ENCODE measurements at places on chromosomes 2 and 18.

- no peak for DNase-seq
Observed at GRCh38 chr2:107543793-107544192, 282.9 kb upstream of the RGPD4 start.

DNA sequence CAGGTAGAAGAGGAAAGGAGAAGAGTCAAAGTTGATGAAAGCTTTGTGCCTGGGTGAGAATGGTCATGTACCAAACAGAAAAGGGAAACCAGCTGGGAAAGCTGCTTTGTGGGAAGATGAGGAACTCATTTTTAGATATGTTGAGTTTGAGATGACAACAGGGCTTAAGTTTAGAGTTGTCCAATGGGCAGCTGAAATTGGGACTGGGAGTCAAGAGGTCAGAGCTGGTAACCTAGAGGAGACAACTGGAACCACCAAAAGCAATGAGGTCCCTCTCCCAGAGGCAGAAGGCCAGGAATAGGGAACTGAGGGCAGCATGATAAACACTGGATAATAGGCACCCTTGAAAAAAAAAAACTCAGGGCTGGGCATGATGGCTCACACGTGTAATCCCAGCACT lies 48.8 kb downstream of the SLC4A1AP start:
- no peak for DNase-seq

DNA sequence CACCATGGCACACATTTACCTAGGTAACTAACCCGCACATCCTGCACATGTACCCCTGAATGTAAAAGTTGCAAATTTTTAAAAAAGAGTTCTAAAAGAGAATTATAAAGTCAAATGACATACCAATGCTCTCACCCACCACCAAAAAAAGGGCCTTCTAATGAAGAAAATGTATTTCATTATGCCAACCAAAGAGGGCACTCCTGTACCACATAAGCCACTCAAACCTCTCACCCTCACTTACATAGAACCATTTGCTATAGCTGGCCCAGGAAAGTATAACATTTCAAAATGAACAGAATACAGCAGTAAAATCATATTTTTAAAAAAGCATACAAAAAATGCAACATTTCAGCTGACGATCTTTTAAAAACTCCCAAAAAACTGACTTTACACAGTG lies 241.5 kb upstream of the PKDCC start:
- no peak for DNase-seq

GRCh38 chr18:55387139-55387984 lies 200.6 kb downstream of the TCF4 start:
- no peak for DNase-seq

DNA sequence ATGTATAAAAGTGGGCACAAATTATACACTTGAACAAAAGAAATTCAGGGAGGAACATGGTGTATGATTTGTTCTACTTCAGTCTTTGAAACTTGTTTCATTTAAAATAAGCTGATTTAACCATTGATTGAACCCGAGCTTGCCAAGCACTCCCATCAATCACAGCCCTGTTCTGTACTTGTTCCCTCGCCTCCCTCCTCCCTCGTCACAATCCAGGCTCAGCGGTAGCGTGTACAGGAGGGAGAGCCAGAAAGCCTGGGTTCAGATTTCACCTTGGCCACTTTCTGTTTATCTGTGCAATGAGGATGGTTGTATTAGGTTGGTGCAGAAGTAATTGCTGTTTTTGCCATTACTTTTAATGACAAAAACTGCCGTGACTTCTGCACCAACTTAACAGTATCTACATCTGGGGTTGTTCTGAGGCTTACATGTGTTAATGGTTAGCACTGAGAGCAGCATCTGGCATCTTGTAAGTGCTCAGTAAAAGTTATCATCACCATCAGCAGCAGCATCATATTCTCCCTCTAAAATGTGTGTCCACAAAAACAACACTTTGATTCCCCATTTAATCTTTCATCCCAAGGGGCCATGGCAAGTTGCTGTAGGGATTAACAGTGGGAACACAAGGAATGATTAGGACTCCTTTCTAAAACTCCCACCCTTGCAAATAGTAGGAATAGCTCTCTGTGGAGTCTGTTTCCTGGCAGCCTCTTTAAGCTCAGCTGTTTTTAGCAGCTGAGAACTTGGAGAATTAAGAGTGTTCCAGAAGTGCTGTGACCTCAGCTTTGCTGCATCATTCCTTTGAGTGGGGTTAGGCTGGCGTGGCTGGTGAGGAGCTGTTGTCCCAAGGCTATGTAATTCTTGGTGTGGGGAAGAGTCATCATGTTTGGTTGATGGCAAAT lies 4.7 kb downstream of the DPYSL5 start:
- DNase-seq: no peak

DNA sequence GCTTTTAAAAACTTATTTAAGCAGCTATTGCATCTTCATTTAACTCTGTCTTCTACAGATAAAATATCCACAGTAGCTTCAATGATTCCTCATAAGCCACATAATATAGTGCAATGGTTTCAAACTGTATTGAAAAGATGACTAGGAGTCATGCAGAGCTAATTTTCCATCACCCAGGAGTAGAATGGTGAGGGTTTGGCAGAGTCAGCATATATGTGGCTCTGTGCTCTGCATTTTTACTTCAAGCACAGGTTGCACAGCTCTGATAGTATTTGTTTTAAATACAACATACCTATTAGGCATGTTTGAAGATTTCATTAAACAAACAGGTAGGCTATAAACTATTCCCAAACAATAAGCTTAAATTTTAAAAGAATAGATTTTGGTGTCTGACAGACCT lies 731.9 kb upstream of the VRK2 start:
- DNase-seq: no peak

DNA sequence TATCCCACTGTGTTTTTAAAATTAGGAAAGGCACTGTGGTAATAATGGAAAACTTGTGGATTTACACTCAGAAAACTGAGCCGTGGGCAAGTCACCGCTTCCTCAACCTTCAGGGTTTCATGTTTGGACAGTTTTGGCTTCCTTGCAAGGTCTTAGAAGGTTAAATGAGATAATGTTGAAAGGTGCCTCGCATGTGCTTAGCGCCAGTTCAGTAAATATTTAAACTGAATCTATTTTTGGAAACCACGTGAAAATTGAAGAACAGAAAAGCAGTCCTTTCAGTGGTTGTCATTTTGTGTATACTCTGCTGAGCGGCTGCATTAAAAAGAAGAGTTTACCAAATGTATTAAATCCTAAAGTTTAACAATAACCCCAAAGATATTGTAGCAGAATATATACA lies 15.2 kb upstream of the AGAP1 start:
- no peak for DNase-seq

GRCh38 chr2:213220967-213221603 lies 63.2 kb upstream of the SPAG16 start:
- DNase-seq: no peak

GRCh38 chr2:107801498-107801897 lies 25.2 kb upstream of the RGPD4 start:
- no peak for DNase-seq

GRCh38 chr2:123840574-123840973 lies 184.5 kb upstream of the CNTNAP5 start:
- no peak for DNase-seq

All from activated CD8-positive, alpha-beta memory T cell treated with anti-CD3 and anti-CD28 coated beads for 1 hour (primary cell).